ENCODE measurements at places on chromosomes 6 and 20.

DNA sequence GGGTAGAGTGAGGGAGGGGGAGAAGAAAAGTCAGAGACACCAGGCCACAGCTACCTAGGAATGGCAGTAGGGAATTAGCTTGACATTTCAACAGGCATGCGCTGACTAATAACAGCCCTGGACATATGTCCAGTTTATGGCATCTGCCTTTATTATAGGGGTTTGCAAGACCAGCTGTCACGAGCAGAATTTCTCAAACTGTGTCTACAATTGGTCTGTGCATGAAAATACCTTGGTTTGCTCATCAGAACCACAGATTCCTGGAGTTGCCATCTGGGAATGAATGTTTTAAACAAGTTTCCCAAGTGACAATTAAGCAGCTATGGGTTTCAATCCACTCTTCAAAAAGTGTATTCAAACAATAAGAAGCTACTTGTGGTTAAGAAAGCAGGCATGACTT is 110.3 kb upstream of the ENPP5 start:
- no peak for DNase-seq

DNA sequence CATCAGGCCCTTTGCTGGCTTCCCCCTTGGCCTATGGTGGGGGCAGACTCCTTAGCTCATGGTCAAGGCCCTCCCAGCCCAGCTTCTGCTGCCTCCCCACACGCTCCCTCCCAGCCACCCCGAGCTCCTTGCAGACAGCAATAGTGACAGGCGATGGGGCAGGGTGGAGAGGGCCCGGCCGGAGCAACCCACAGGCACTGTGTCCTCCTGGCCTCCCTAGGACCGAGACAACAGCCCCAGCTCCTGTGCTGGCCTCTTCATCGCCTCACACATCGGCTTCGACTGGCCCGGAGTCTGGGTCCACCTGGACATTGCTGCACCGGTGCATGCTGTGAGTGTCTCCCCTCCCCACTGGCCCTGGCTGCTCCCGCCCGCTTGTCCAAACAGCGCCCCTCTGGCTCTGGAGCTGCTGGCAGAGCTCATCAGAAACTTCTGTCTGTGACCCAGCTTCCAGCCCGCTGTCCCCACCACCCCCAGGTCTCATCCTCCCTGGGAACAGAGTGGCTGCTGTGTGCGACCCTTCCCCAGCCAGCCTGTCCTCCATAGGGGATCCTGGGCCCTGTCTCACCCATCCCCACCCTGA is 21.8 kb downstream of the NPEPL1 start:
- DNase-seq = no peak

- DNase-seq = no peak
These were observed 39.2 kb downstream of the PTCHD4 start for GRCh38 chr6:48071833-48072232.

DNA sequence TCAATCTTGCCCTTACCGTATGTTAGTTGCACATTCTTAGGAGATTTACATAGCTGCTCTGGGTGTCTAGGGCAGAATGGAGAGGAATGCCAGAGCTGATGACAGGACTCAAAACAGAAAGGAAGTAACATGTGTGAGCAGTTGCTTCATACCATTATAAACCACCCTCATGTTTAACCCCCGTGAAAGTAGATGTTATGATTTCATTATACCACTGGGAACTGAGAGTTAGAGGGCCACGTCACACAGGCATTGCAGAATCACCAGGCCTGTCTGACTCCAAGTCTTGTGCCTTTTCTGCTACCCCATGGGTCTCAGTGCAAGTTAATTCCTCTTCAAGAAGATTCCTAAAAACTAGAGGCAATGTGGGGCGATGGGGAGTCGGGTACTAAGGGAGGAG is 23.5 kb upstream of the SIM1 start:
- DNase-seq = no peak

DNA sequence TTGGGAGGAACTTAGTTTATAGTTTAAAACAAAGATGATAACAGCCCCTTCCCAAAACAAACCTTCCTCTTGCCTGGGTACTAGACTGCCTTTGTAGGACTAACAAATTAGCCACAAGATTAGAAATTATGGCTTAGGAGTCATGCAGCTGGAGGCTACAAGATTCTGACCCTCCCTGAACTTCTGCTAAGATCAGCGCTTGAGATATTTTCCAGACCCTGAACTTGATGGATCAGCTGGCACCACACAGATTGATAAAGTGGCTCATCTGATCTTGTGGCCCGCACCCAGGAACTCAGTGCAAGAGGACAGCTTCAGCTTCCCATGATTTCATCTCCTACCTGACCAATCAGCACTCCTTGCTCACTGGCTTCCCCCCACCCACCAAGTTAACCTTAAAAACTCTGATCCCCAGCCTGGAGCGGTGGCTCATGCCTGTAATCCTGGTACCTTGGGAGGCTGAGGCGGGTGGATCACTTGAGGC is 5.9 kb upstream of the SERINC3 start:
- DNase-seq = no peak
